ENCODE measurements at places on chromosomes 16 and 17.

GRCh38 chr17:63305857-63306256 lies 140.2 kb downstream of the CYB561 start:
- no peak for DNase-seq

DNA sequence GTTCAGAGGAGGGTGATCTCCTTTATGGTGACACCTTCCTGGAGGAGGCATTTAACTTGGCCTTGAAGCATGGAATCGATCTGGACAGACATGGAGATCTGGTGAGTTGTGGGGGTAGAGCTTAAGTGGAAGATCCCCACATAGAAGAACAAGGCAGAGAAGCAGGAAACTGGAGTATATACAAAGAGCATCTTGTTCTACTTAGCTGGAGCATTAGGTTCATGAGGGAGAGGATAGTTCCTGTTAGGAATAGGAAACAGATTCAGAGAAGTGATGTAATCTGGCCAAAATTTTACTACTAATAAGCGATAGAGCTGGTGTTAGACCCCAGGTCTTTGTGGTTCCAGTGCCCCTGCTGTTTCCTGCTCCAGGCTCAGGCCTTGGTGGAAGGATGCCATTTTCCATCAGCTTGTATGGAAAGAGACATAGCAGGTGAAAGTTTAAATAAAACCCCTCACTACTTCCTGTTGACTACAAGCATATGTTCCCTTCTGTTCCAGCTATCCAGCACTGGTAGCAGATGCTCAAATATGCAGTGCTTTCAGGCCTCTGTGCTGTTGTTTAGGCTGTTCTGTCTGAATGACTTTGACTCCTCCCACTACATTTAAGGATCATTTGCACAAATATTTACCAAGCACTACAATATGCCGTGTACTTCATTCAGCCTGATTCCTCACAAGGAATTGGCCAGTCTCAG lies 9.4 kb downstream of the RPAIN start:
- DNase-seq = no peak

GRCh38 chr17:44106801-44107200 lies 16.6 kb downstream of the HDAC5 start:
- no peak for DNase-seq

DNA sequence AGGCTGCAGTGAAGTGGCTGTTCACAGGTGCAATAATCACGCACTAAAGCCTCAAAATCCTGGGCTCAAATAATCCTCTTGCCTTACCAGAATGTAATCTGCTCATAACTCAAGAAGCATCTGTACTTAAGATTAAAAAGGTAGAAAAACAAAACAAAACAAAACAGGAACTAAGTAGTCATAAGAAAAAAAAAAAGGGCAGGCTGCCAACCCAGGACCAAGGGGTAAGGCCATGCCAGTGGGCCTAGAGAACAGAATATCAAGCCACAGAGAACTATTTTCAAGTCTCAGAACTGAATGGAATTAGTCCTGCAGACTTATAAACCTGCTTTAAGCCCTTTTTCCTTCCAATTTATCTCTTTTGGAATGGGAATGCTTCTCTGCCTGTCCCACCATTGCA lies 64.8 kb upstream of the TBC1D3K start:
- DNase-seq = no peak

GRCh38 chr16:13561291-13562070 lies 358.5 kb upstream of the ERCC4 start:
- DNase-seq = no peak

DNA sequence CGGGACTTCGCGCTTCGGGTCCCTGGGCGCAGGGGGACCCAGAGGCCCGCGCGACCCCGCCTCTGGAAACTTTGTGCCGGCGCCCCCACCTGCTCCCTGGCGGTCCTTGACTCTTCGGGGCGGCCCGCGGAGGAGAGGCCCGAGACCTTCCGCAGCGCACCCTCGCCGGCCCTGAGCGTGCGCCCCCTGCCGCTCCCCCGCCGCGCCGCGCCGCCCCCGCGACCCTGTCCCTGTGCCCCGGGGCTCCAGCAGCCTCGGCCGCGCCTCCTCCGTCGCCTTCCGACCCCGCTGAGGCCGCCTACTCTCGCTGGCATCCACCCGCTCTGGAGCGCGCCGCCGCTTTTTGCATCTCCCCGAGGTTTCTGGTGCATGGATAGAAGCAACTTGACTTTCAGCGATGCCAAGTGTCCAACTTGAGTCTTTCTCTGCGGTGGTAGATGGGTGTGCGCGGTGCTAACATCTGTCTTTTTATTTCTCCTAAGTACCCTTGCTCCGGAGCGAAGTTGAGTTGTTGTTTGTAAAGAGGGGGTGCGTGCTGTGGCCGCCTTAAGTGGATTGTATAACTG lies 414 bp downstream of the DUSP14 start:
- DNase-seq = peak; percentile 74

DNA sequence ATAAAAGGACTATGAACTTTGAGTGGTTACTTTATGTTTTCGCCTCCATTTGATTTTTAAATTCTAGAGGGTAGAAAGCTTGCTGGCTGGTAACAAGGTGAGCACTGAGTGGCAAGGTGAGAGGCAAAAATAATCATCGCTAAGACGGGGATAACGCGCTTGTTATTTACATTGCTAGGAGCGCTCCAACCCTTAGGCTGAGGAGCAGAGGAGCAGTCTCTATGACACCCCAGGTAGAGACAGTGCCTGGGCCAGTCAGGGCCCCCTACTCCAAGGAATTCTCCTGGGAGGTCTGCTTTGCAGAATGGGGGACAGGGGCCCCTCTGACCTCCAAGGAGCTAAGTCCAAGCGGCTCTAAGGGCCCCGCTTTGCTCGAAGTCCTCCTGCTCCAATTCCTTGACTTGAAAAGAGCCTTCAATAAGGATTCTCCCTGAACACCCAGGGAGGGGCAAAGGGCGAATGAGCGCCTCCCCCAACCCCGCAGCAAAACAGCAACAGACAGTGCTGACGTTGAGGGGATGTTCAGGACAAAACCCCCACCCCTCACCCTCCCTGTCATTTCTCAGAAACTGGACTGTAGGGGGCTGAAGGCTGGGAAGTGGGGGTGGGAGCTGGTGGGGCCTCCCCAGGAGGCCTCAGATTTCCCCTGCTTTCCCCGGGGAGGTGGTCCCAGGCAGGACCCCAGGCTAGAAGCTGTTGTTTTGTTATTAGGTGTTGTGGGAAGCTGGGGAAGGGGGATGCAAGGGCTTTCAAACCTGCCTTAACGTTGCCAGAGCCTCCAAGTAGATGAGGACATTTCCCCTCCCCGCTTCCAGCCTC lies 10.2 kb upstream of the FOXF1 start:
- no peak for DNase-seq

GRCh38 chr16:20072146-20072873 lies 1.4 kb downstream of the GPR139 start:
- DNase-seq = no peak

DNA sequence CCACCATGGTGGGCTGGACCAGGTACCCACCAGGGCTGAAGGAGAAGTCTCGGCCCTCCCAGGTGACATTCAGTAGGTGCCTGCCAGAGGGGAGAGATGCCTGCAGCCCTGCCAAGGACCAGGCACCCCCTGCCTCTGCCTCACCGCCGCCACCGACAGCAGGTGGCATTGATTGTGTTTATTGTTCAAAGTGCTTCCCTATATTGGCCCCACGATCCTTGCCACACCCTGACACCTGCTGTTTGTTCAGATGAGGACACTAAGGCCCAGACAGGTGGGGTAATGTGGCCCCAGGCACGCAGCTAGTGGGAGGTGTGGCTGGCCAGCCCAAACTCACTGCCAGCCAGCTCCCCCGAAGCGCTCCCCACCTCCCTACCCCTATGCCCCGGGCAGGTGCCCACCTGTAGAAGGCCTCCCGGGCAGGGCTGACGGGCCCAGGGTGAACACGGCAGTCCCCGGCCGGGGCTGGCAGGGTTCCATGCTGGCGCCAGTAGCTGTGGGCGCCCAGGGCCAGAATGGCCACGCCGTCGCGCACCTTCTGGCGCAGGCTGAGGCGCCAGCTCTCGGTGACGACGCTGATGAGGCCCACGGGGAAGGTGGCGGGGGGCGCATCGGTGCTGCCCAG lies 8.0 kb downstream of the GRIN2C start:
- no peak for DNase-seq

- no peak for DNase-seq
These were observed 9.4 kb downstream of the C17orf100 start for GRCh38 chr17:6660805-6661463.

DNA sequence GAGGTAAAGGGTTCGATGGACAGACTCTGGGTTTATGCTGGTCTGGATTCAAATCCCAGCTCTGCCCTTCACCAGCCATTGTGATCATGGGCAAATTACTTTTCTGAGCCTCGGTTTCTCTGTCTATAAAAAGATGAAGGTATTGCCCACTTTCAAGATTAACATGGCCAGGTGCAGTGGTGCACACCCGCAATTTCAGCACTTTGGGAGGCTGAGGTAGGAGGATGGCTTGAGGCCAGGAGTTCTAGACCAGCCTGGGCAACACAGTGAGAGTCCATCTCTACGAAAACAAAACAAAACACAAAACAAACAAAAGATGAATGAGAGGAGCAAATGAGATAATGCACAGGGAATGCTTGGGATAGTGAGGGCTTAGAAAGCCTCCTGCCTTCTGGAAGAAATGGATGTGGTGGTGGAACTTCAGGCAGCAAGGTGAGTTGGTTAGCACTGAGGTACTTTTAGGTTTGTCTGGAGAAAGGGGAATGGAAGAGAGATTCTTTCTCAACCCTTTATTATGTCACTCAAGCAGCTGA lies 8.5 kb downstream of the ADGRG3 start:
- DNase-seq = no peak

DNA sequence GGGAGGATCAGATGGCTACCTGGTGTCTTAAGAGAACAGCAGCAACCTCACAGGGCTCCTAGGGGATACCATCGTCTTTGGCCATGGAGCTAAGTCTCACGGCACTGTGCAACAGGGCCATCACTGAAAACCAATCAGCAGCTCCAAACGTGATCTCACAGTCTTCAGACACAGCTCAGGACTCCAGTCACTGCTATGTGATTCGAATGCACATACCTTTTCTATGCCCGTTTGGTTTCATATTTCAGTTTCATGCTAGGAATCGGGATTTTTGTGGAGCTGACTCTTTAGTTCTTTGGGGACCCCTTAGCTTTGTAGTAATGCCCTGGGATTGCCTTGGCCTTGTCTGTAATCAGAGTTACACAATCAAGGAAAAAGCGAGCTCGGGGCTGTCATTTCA lies 162.8 kb upstream of the CDH11 start:
- no peak for DNase-seq

- DNase-seq = no peak
These were observed 15.2 kb downstream of the HOXB4 start for GRCh38 chr17:48562934-48563333.

GRCh38 chr17:27808628-27809027 lies 8.3 kb upstream of the NOS2 start:
- DNase-seq = no peak

DNA sequence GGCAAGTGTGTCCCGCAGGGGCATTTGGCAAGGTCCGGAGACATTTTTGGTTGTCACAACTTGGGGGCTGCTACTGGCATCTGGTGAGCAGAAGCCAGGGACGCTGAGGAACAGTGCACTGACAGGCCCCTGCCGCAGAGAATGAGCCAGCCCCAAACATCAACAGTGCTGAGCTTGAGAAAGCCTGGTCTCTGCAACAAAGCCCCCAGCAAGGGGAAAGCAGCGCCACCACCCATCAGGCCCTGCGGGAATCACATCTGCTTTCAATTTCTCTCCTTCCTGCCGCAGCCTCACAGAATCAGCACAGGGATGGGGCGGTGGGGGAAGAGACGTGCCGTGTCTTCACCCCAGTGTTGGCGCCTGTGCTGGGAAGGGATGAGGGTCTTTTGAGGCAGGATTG lies 14.8 kb upstream of the PRPSAP1 start:
- no peak for DNase-seq

GRCh38 chr16:64254443-64255367 lies 867.2 kb downstream of the CDH11 start:
- no peak for DNase-seq

DNA sequence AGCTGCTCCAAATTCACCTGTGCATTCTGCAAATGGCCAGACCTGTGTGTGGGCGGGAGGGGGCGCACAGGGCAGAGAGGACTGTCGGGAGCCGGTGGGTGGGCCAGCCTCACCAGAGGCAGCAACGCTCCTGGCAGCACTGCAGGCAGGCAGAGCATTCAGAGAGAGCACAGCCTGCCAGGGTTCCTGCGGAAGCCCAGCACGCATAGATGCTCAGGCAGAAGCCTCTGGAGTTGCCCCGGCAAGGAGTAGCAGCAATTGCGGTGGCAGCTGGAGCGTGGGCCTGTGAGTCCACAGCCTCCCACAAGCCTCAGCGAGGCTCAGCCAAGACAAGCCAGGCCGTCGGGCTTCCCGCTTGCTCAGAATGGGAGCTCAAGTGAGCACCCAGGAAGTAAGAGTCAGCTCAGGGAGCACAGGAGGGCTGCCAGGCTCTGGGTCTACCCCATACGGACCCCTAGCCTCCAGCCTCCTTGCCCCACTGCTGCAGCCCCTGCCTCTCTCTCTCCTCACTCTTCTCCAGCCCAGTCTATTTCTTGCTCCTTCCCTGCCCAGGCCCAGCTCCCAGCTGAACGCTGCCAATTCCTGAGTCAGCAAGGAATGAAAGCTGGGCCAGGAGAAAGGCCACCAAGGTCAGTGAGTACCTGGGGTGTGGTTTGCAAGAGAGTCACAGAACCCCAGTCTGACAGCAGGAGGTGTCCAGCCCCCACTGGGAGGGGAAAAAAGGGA lies 9.6 kb downstream of the EMC6 start:
- DNase-seq = no peak

DNA sequence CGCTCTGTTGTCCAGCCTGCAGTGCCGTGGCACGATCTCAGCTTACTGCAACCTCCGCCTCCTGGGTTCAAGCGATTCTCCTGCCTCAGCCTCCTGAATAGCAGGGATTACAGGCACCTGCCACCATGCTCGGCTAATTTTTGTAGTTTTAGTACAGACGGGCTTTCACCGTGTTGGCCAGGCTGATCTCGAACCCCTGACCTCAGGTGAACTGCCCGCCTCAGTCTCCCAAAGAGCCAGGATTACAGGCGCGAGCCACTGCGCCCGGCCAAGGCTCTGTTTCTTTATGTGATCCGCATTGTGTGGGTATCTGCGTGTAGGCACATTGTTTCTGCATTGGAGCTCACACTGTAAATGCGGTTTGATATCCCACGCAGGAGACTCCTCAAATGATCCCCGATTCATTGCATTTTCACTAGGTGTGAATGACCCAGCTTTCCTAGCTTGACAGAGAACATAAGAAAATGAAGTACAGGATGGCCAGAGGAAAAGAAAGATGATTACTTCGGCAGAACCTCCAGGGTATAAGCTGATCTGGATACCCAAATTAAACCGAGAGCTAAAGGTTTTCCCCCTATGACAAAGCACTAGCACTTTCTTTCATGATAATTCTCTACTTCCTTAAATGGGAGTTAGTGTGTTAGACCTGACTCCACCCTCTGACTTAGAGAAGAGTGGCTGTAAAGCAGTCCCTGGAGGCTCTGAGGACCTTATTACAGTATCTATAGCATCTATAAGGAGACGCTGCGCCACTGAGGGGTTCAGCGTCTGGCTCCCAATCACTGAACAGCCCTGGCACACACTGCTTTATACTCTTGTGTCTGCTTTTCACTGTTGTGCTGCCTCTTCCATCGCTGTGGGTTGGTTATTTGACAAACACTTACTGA lies 17.3 kb downstream of the COTL1 start:
- no peak for DNase-seq

DNA sequence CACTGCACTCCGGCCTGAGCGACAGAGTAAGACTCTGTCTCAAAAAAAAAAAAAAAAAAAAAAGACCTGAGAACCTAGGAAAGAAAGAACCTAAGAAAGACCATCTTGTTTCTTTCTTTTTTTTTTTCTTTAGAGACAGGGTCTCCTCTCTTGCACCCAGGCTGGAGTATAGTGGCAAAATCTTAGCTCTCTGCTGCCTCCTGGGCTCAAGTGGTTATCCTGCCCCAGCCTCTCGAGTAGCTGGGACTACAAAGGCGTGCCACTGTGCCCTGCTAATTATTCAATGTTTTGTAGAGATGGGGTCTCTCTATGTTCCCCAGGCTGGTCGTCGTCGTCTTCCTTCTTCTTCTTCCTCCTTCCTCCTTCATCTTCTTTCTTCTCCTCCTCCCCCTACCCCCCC lies 7.8 kb upstream of the BIRC5 start:
- DNase-seq = no peak
